NCI-H2029 treated with DMSO at 0.1 percent for 48 hours (cell line): ENCODE measurements at places on chromosomes 2 and 18.

DNA sequence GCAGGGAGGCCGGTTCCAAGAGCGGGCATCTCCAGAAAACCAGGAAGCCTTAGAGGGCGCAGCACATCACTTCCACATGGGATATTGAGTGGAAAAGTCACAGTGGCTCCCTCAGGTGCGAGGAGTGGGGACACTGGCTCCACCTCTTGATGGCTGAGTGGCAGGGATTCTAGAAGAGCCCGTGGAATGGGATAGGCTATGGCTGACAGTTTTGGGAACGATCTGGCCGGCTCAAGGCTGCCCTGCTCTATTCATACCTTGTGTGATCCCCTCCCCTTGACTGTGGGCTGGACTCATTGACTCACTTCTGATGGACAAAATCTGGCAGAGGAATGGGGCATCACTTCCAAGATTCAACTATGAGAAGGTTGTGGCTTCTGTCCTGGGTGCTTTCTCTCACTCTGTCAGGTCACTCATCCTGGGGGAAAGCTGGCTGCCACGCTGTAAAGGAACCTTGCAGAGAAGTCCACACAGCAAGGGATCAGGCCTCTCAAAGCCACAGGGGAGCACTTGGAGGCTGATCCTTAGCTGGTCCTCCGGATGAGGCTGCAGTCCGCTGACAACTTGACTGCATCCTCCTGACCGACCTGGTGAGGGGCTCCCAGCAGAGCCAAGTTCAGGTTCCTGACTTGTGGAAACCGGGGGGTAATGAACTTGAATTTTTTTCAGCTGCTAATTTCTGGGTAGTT is 46.7 kb upstream of the HS6ST1 start:
- DNase-seq: no peak

- DNase-seq: no peak
Measured at GRCh38 chr2:144358979-144359541, 160.9 kb downstream of the ZEB2 start.

- no peak for DNase-seq
Measured at GRCh38 chr2:241846406-241846805, 12.3 kb downstream of the PDCD1 start.

DNA sequence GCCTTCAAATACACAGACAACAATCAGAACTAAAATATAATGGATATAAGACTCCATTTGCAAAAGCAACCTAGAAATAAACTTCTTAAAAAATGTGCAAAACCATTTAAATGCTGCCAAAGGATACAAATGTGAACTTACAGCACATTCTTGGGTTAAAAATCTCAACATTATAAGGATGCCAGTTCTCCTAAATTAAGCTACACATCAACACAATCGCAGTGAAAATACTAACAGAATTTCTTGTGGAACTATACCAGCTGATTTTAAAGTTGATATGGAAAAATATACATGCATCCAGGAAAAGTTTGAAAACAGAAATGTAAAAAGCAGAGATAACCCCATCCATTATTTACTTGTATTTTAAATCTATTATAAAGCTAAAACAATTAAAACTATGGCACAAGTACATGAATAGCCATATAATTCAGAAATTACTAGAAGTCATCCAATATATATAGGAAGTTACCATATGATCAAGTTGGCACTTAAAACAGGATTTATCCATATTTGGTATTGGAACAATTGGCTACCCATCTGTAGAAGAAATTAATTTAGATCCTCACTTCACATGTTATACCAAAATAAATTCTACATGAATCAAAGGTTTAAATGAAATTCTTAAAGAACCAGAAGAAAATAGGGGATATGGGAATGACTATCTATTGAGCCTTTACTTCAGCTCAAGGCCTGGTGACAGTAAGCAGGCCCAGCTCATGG is 151.7 kb upstream of the GLI2 start:
- no peak for DNase-seq

- no peak for DNase-seq
Measured at GRCh38 chr2:145197944-145198343, 678.0 kb upstream of the ZEB2 start.

DNA sequence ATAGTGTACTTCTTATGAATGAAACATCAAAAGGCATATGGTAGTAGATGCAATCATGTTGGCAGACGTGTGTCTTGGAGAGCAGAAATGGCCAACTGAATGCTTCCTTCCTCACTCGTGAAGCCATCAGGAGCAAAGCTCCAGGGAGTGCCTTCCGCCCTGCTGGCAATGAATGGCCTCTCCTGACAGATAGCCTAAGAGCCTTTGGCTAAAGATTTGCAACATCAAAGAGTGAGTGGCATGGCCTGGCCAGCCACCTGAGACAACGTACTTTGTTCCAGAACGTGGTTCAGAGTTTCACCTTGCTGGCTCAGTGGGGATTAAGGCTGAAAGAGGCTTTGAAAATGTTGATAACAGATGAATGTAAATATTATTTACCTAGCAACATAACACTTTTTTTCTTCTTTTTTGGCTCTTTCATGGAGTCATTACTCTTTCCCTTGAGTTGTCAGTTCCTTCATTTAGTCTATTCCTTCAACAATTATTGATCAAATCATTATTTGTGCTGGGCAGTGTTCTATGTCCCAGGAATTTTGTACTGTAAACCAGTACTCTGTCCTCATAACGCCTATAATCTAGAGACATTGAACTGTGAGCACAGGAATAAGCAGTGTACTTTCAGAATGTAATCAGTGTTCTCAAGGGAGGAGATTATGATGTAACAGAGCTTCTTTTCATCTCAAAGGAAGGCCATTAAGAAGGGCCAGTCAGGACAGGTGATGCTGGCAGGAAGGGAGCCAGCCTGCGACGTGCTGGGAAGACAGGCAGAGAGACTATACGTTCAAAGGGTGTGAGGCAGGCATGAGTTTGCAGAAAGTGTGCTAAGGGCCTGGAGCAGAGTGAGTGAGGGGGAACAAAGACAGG is 59.4 kb upstream of the SH3RF3 start:
- DNase-seq: no peak

DNA sequence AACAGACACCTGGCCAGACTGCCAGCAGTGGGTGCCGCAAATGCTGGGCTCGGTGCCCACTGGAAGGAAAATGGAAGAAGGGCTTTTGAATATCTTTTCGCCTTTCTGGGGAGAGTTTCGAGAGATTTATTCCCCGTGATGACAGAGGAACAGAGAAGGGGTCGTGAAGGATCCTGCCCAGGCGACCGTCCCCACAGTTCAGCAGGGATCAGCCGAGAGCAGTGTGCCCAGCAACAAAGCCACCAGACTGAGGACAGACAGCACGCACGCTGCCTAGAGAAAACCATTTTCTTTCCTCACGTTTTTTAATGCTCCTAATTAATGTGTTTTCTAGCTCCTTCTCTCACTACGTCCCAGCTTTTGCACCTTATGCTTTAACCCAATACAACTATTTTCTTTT is 47.7 kb downstream of the XRCC5 start:
- DNase-seq: no peak

- no peak for DNase-seq
Measured at GRCh38 chr2:138210487-138210886, 246.2 kb downstream of the HNMT start.

DNA sequence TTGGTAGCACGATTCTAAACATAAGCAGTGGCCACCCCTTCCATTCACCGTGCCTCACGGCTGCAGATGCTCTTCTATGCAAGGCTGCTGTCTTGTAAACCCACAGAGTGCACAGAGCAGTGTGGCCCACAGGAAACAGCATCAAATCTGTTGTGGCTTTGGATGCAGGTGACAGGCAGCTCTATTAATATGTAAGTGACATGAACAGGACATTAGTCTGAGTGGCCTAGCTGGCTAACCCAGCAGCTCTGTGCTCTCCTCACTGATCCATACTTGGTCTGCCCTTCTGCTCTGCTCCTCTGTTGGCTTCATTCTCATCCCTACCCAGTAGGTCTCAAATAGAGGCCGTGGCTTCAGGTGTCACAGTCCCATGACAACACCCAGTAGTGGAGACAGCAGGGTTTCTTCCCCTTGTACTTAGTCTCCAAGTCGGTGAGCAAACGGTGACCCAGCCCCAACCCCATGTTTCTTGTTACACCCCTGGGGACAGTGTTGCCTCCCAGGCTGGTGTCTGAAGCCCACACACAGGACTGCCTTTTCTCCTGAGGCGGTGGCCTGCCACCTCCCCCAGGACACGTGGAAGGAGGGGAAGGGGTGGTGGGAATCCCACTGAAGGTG is 5.8 kb downstream of the SH3RF3 start:
- DNase-seq: no peak

DNA sequence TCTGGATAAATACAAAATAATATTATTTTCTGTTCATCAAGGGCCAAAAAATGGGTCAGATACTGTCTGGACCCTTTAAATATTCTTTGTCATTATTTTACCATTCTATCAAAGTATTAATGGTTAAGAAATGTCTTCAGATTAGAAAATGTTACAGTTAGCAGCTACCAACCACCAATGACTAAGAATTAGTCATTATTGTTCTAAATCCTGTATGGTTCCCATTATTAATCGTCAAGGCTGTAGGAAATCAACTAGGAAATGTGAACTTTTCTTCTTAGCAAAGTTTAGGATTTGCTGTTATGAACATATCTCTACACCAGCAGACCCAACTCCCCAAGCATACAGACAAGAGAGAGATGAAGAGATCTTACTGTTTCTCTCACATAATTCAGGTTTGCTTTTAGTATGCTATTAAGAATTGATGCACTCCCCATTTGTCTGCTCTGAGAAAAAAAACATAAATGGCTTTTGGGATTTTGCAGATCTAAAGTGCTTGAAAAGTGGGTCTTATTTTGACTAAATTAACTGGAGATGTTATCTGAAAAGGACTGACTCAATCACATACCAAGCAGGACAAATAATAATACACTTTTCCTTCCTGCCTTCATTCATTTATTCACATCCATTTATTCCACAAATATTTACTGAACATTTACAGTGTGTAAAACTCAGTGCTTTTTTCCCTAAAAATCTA is 147.7 kb downstream of the PPP1R1C start:
- no peak for DNase-seq
